ENCODE measurements at places on chromosomes 1 and 21.

GRCh38 chr1:232875536-232875935, 70.3 kb downstream of the MAP10 start:
- no peak for DNase-seq

DNA sequence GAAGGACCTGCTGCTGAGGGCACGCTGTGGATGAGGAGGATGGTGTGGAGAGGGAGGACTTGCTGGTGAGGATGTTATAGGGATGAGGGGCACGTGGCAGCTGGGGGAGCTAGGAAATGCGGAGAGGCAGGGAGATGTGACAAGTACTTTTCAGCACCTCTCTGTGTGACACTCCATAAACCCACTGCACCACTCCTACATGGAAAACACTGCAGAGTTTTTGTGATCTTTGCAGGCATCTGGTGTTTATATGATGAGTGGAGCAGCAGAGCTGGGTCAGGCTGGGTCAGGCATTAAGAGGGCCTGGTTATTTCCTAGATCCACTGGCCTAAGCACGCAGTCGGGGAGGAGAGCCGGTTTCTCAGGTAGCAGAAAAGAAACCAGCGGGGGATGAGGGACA, 167.3 kb upstream of the COA6 start:
- no peak for DNase-seq

DNA sequence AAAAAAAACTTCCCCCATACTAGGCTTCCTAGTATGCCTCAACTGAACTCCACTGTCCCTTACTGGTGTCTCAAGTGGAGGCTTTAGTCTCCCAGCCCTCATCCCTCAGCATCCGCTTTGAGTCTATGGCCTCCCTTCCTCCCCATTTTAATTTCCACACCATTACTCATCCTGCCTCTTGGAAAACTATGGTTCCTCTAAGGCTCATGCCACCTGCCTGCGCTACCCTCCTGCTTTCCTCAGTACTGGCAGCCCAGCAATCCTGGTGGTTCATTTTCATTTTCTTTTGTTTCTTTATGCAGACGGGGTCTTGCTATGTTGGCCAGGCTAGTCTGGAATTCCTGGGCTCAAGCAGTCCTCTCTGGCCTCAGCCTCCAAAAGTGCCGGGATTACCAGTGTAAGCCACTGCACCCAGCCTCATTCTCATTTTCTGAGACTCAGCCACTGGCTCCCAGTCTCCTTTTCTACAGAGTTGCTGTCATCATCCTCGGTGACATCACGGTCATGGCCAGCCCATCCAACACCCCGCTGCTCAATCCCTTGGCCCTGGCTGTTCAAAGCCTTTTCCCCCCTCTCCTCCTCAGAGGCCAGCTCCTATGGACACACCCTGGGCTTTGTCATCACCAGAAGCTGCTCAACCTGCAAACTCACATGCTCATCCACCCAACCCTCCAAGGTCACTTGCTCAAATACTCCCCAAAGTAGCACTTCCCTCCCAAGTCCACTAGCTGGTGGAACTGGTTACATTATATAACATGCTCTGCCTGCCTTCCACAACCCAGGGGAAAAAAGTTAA, 2.3 kb upstream of the PMVK start:
- no peak for DNase-seq

DNA sequence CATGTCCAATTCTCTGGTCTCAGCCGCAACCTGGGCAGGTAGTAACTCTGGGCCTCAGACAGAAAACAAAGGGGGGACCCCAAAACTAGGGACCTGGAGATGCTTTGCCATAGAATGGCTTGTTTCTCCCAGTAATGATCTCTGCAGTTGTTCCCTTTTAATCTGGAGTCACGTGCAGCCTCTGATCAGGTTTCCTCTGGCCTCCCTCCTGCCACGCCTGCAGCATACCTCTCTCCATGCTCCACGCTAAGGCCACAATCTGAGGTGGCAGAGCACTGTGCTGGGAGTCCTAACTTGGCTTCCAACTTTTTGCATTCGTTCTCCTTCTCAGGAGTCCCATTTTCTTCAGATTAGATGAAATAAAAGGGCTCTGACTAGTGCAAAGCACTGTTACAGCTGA, 1.9 kb downstream of the PABPC4 start:
- no peak for DNase-seq

GRCh38 chr21:45277101-45278045, 10.3 kb downstream of the POFUT2 start:
- no peak for DNase-seq

DNA sequence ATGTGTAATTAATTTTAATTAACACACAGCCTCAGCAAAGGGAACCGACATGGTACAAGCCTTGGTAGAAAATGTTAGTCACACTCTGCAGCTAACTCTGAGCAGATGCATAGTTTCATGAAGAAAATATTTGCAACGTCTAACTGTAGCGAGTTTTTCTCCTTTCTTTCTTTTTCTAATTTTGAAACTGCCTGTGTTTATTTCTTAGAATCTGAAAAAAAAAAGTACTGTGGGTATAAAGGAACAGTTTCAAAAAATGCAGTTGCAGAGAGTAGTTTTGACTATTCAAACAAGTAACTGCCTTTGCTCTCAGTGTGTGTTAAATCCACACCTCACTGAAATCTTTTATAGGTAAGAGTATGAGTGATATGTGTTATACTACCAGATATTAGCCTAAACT, 149.9 kb upstream of the C1orf105 start:
- DNase-seq = no peak

DNA sequence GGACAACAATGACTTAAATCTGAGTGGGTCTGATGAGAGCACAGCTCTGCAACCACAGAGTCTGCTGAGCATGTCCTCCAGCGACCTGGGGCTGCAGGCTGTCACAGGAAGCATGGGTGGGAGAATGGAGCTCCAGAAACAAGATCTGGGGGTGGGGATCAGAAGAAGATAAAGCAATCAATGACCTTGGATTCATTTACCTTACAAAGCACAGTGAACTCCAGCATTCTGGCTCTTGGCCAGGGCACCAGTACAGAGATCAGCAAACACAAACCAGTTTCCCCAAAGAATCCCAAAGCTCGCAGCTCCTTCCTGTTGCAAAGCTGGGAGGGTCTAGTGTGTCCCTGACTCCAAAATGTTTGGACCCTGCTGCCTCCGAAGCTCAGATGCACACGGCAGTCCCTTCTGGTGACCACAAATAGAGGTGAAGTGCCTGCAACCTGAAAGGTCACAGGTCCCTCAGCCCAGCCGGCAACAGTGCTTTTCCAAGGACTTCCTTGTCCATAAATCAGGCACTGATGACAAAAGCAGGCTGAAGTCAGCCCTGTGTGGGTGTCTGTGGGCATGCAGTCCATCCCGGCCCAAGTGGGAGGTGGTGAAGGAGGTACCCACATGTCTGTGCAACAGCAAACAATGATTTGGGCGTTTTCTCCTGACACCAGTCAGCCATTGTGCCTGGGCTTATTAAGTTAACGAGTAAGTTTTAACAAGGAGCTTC, 76.1 kb downstream of the SH3BGR start:
- DNase-seq = no peak

- no peak for DNase-seq
Observed at GRCh38 chr21:31903896-31904295, 31.1 kb downstream of the HUNK start.

DNA sequence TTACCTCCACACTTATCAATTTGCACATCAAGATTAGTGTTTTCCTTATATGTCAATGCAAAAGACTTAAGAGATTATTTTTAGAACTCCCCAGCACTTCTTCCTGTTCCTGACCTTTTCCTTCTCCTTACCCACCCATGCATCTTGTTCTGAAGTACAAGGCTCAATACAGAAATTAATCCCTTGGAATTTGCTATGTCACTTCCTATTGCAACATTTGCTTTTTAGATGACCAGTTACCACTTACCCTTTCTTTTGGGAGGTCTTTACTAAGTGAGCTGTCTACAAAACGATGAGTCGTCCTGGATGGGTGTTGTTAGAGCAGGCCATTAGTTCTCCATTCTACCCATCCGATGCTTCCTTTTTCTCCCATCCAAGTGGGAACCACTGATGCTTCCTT, 221.2 kb downstream of the FMN2 start:
- no peak for DNase-seq

DNA sequence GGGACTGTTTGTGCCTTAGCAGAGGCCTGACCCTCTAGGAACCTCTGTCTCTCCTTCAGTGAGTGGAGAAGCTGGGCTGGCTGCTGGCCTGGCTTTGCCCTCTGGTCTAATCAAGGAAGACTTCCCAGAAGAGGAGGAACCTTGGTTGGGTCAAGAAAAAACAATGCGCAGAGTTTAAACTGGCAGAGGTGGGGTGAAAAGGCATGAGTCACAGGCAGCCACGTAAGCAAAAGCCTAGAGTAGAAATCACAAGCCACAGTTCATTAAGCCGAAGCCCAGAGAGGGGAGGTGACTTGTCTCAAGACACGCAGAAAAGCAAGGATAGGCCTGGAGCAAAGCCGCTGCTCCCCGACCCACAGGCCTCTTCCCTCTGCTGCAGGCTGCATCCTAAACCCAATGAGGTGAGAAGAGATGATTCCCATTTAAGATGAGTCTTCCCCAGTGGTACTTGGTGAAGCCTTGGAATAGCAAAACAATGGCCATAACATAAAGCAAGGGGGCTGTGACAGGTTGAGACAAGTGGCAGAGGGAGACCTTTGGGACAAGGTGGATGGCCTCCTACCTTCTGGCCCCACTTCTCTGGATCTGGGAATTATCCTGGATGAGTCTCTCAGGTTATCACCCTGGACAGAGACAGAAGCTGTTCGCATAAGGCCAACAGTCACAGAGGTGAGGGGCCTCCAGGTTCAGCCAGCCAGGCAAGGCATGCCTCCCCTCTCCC, 7.7 kb downstream of the PDZK1IP1 start:
- no peak for DNase-seq

- DNase-seq = no peak
Observed at GRCh38 chr21:38916214-38916964, 110.7 kb downstream of the ETS2 start.

DNA sequence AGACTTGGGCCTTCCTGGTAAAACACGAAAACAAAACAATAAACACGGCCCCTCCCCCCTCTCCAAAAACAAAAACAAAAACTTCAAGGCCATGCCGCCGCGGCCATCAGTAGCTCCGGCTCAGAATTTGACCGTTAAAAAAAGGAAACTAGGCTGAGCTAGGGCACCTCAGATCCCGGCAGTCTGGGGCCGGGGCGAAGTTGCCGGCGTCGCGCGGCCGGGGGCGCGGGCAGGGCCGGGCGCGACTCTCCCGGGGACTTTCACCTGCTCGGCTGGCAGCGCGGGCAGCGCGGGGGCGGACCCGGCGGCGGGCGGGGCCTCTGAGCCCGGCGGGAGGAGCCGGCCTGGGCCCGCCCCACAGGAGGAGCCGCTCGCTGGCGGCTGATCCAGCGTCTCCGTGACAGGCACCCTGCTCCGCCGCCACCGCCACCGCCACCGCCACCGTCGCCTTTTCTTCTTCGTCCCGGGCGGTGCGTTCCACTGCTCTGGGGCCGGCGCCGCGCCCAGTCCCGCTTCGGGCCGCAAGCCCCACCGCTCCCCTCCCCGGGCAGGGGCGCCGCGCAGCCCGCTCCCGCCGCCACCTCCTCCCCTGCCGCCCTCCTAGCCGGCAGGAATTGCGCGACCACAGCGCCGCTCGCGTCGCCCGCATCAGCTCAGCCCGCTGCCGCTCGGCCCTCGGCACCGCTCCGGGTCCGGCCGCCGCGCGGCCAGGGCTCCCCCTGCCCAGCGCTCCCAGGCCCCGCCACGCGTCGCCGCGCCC, at the start of gene NOS1AP:
Gene NOS1AP (plus strand): TSS at position 358 of the 760 bp plus-strand sequence. CDS start 487 bp downstream, outside the sequence.
- DNase-seq = peak; percentile 77

- no peak for DNase-seq
Observed at GRCh38 chr1:222009105-222009730, 267.3 kb upstream of the DUSP10 start.

GRCh38 chr1:98157524-98158313, 236.9 kb upstream of the DPYD start:
- no peak for DNase-seq

DNA sequence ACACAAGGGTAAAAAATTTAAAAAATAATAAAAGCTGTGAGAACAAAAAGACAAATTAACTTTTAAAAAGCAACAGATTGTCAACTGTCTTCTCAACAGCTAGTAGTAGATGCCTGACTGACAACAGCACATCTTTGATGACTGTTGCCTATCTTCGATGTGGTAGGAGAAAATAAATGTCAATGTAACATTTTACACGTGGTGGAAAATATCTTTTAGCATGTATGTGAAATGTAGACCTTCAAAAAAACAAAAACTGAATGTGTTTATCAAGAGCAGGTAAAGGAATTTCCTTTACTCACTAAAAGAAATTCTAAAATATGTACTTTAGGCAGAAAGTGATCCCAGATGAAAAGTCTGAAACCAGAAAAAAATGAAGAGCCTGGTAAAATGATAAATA, 42.9 kb downstream of the CD53 start:
- no peak for DNase-seq

DNA sequence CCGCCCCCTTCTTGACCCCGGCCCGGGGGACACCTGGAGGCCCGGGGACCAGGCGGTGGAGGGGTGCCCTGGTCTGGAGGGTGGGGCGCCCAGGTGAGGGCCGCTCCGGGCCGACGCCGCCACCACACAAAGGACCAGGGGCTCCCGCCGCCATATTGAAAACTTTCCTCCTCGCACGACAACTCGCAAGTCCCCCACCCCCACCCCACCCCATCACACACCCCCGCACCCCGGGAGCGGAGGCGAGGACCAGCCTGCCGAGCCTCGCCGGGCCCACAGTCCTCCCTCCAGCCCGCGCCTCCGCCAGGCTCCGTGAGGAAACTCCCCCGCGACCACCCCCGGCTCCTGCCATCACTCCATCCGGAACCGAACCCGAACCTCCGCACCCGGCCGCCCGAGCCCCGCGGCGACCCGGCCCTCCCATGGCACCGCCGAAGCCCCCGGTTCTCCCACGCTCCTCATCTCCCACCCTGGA, 733 bp downstream of the KDM5B start:
- DNase-seq = peak; percentile 28

DNA sequence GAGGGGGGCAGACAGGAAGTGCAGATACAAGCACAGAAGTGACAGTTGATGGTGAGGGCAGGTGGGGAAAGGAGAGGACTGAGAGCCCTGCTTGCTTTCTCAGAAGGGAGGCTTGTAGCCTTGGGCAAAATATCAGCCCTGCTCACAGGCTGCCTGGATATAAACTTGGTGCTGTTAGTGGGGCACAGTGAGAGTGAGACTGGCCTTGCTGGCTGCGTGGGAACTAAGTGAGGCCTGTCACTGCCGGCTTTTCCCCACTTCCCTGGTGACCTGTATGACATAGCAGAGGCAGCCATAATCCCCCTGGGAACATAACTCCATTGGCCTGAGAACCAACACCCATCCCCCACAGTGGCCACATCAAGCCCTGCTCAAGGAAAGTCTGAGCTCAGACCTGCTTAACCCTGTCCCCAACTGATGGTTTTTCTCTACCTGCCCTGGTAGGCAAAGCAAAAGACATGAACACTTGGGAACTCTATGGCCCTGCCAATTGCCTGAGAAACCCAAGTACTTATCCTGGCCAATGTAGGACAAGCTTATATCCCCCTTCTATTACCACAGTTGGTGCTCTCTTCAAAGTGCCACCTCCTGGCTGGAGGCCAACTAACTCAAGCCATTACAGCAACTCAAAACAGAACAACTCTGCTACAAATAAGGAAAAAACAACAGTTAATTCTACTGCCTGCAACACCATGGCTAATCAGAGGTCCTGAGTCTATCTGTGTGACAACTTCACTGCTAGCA, 472.7 kb downstream of the PLPP3 start:
- DNase-seq = no peak

- no peak for DNase-seq
Observed at GRCh38 chr1:150753416-150753815, 12.2 kb downstream of the CTSS start.

GRCh38 chr1:158675563-158676323, 10.8 kb downstream of the SPTA1 start:
- no peak for DNase-seq

All from activated naive CD4-positive, alpha-beta T cell (primary cell).